ENCODE measurements at places on chromosomes 6 and 20.

- DNase-seq = no peak
These were observed 124.8 kb downstream of the PRKN start for GRCh38 chr6:162602759-162603158.

- no peak for DNase-seq
These were observed 7.2 kb downstream of the SOBP start for GRCh38 chr6:107496892-107497684.

DNA sequence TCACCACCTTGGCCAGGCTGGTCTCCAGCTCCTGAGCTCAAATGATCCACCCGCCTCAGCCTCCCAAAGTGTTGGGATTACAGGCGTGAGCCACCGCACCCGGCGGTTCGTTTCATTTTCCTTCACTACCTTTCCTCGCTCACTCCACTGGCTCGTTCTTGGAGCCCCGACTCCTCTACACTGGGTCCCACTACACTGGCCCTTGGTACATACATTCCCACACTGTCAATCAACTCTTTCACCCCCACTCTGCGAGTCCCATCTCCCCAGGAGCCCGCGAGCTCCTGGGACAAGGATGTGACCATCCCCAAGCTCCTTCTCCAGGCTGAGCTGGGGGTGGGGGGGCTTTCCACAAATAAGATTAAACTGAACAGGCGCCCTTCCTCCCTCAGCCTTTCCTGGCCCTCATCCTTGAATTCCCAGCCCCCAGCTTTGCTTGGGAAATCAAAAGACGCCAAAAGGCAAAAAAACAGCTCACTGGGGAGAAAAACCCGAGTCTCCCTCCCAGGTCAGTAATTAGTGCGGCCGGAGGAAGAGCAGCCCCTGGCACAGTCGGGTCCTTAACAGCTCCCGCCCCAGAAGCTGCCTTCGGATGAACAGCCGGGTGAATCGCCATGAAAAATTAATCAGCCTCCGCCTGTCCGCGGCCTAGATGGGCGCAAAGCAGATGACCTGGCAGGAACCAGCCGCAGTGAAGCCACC is 42.8 kb upstream of the LY86 start:
- DNase-seq = no peak

GRCh38 chr6:97048771-97049170 is 124.2 kb downstream of the KLHL32 start:
- no peak for DNase-seq

- DNase-seq = no peak
These were observed 107.7 kb upstream of the BTN3A2 start for GRCh38 chr6:26257272-26257671.

DNA sequence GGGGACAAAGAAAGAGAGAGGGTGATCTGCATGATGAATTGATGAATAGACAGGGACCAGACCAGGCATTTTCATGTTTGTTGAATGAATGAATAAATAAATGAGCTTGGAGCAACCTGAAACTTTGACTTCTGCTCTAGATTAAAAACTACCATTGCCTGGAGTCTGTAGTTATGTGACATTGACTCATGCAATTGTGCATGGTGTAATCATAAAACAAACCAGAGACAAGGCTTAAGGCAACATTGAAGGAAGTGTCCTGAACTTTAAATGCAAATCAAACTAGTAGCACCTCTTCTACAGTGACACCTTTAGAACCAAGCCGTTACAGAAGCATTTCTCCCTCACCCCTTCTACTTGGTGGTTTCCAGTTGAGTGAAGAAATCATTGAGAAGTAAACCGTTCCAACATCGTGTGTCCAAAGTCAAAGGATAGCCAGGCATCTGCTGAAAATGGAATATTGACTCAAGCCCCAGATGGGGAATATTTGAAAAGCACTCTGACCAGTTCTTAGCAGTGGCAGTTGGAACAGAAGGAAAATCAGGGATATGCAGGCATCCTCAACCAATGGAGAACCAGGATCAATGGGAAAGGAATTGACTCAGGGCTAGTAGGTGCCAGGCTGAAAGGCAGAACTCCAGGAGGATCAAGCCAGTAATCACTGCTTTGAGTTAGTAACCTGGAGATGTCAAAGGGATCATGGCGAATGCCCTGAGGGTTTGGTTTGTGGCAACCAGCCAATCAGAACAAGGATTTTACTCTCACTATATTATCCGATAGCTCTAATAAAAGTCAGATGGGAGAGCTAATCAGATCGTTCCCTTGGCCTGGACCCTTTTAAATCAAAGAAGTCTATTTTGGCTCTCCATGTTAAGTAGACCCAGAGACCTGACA is 171.2 kb upstream of the TSHZ2 start:
- DNase-seq = no peak

DNA sequence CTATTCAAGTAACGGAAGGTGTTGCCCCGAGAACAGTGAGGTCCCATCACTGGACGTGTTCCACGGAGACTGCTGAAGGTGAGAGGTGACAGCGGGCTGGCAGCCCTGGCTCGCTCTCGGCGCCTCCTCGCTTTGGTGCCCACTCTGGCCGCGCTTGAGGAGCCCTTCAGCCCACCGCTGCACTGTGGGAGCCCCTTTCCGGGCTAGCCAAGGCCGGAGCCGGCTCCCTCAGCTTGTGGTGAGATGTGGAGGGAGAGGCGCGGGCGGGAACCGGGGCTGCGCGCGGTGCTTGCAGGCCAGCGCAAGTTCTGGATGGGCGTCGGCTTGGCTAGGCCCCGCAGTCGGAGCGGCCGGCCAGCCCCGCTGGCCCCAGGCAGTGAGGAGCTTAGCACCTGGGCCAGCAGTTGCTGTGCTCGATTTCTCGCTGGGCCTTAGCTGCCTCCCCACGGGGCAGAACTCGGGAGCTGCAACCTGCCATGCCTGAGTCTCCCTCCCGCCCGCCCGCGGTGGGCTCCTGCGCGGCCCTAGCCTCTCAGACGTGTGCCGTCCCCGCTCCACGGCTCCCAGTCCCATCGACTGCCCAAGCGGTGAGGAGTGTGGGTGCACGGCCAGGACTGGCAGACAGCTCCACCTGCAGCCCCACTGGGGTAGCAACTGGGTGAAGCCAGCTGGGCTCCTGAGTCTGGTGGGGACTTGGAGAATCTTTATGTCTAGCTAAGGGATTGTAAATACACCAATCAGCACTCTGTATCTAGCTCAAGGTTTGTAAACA is 77.6 kb downstream of the RNF182 start:
- no peak for DNase-seq

DNA sequence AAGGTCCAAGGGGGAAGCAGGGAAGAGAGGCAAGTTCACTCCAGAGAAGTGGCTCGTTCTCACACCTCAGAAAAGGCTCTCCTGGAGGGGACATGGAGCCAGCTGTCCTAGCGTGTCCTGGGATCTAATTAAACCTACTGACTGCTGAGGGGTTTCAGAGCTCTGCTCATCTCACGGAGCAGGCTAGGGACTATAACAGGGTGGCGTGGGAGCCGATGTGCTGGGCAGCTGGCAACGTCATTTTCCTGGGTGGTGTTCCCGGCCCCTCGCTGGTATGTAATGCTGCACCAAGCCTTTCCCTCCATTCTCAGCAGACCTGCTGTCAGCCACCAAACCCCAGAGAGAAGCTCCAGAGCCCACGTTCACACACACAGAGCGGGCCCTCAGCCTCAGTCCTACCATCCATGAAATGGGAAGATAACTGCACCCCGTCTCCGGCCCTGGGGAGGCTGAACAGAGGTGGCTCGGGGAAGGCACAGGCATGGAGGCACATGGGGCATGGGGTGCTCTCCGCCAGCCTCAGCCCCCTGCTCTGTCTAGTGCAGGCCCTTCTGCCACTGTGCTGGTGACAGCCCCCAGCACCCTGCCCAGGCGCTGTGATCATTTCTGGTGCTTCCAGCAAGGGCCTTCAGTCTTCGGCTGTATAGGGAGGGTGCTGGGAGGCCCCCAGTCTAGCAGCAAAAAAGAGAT is 1.9 kb downstream of the CST7 start:
- no peak for DNase-seq

GRCh38 chr6:37456816-37457560 is 24.0 kb downstream of the CMTR1 start:
- no peak for DNase-seq

DNA sequence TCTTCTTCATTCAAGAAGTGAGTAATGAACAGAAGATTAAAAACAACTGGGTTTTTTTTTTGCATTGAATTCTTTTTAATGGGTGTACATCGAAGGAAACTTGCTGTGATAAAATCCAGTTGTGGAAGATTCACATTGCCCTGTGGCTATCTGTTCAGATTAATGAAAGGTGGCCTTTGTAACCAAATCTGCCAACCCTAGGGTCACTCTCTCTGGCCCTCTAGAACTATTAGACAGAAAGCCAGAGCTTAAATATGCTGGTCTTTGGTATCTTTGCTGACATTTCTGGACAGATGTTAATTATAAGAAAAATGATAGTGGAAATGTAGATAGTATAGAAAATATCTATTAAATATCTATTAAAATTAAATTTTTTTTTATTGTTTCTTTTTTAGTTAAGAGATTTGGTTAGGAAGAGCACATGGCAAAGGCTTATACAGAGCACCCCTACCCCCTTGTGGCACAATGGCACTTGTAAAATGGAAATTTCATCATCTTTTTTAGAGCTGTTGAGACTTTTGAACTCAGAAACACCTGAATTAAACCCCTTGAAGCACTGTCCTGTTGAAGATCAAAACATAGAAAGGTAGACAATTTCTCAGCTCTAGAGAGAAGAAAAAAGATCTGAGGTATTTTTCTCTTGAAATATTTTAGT is 572.5 kb downstream of the PKHD1 start:
- DNase-seq = no peak

DNA sequence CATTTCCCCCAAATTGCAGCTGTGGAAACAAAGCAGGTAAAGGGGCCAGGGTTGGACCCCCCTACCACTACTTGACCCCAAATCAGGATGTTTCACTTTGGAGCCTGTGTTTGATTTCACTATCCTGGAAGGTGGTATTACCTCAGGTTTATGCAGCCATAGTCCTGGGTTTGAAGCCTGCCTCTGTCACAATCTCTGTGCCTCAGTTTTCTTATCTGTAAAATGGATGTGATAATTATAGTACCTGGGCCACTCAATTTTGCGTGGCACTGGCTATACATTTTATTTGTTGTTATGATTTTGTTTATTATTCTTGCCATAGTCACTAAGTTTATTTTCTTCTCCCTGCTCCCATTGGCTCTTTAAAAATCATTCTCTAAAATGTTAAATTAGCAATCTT is 26.7 kb downstream of the JARID2 start:
- no peak for DNase-seq

GRCh38 chr6:551829-552350 is 105.0 kb downstream of the HUS1B start:
- no peak for DNase-seq

GRCh38 chr6:141437685-141438084 is 695.0 kb upstream of the GJE1 start:
- DNase-seq = no peak

GRCh38 chr6:143901885-143902750 is 37.8 kb downstream of the ZC2HC1B start:
- no peak for DNase-seq

DNA sequence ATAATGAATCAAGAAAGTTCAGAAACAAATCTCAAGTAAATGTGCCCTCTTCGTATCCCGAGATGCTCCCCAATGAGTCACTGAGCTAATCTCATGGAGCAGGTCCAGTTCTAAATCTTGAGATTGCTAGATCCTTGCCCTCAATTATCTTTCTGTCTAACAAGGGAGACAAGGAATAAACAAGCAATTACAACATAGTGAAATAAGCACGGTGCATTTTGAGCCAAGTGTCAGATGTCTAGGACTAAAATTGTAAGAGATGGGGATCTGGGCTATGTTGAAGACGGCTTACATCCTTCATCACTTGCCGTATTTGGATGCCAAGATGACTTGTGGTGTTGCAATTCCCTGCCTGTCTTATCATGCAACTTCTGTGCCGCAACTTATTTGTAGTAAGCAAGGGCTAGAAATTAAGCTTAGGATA is 56.5 kb upstream of the ADGRF1 start:
- no peak for DNase-seq

GRCh38 chr20:34175879-34176278 is 63.8 kb upstream of the EIF2S2 start:
- DNase-seq = no peak

- no peak for DNase-seq
These were observed 408.6 kb downstream of the RNF144B start for GRCh38 chr6:18795726-18796125.

GRCh38 chr6:25623879-25624278 is 28.1 kb upstream of the SCGN start:
- DNase-seq = no peak

DNA sequence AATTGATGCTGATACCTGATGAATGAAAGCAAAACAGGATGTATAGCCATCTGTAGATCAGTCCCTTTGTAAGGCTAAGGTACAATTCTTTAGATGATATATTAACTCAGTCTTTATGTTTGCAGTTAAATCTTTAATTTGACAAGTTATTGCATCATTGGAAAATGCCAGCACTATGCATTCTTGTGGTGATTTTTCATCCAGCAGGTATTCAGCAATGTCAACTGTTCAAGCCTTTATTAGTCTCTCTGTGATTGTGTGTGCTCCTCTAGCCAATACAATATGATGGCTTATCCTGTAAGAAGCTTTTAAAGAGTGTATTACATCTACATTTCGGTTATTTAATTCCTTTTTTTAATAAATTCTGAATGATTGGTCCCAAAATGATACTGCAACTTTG is 34.3 kb downstream of the HLA-DMB start:
- no peak for DNase-seq

- DNase-seq = no peak
These were observed 46.2 kb downstream of the ADNP start for GRCh38 chr20:50885068-50885467.

GRCh38 chr20:24991897-24992486 is 559 bp downstream of the APMAP start:
- no peak for DNase-seq

DNA sequence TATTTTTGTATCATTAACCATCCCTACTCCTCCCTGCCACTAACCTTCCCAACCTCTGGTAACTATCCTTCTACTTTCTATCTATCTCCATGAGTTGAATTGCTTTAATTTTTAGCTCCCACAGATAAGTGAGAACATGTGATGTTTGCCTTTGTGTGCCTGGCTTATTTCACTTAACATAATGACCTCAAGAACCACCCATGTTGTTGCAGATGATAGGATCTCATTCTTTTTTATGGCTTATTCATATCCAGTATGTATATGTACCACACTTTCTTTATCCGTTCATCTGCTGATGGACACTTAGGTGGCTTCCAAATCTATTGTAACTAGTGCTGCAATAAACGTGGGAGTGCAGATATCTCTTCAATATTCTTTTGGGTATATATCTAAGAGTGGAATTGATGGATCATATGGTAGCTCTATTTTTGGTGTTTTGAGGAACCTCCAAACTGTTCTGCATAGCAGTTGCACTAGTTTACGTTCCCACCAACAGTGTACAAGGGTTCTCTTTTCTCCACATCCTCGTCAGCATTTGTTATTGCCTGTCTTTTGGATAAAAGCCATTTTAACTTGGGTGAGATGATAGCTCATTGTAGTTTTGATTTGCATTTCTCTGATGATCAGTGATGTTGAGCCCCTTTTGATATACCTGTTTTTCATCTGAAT is 201.4 kb downstream of the ARHGAP18 start:
- no peak for DNase-seq
